NCI-H187 treated with DMSO at 0.1 percent for 48 hours (cell line): ENCODE measurements at places on chromosomes 11 and 22.

DNA sequence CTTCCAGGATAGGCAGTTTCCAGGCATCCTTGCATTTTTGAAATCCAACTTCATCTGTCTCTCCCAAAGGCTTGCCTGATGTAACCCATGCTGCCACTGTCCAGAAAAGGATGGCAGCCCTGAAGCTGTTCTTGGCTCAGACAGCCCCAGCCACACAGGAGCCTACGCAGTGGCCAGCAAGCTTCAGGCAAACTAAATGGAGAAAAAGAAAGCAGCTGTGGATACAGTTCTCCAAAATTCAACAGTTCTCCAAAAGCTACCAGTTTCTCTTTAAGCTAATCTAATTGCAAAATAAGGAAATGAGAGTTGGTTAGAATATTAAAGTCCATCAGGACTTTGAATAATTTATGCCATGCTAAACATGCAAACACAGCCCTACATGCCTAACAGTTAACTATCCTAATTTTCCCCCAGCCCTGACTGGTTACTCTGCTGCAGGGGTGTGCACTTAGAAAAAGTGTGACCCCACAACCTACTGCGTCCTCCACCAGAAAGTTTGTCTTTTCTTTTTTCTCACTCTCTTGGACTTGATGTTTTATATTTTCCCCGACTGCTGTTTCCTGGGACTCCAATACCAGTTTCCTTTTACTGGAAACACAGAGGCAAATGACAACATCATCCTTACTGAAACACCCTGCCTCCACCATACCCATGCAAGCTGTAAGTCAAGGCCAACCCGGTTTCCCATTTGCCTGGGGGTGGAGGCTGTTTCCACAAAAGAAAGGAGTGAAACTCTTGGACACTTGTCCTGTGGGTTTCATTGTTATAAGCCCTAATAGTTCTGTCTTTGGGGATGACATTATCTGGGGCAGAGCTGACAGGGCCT, 69.1 kb upstream of the OR5AN1 start:
- DNase-seq = no peak

GRCh38 chr11:46359953-46360352, 12.7 kb downstream of the DGKZ start:
- no peak for DNase-seq

- DNase-seq = no peak
These were observed 60.9 kb downstream of the CELSR1 start for GRCh38 chr22:46476547-46476941.

- no peak for DNase-seq
These were observed 122.6 kb downstream of the MICAL2 start for GRCh38 chr11:12232817-12233601.

- DNase-seq = no peak
These were observed 48.2 kb upstream of the SMCO4 start for GRCh38 chr11:93591247-93591898.

GRCh38 chr22:27859336-27859735, 57.8 kb upstream of the MN1 start:
- no peak for DNase-seq

GRCh38 chr11:62245271-62245753, 3.3 kb downstream of the SCGB1D2 start:
- DNase-seq = no peak

- DNase-seq = no peak
These were observed 1.1 kb downstream of the SPATA19 start for GRCh38 chr11:133844217-133844616.

- no peak for DNase-seq
These were observed 380 bp downstream of the C11orf96 start for GRCh38 chr11:43942662-43943371.

- no peak for DNase-seq
These were observed 40.5 kb upstream of the PRDM11 start for GRCh38 chr11:45105984-45106375.

GRCh38 chr11:82049199-82049598, 684.5 kb downstream of the FAM181B start:
- DNase-seq = no peak

GRCh38 chr11:75342966-75343870, 8.2 kb downstream of the ARRB1 start:
- peak; percentile 48 for DNase-seq

DNA sequence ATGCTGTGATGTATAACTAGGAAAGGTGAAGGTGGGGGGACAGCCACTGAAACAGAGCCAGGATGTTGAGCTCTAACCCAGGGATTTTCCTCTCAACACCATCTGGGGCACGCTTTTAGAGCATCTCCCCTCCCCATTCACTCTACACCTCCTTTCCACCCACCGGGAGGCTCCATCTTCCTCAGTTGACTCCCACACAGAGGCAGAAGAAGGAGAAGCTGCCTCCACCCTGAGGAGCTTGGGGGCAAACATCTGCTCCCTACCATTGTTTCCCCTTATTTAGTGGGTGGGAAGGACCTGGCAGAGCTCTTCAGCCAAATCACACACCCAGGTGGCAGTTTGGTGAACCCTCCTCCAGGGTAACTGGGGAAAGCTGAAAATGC, 50.0 kb upstream of the ADA2 start:
- DNase-seq = no peak

- no peak for DNase-seq
These were observed 44.4 kb upstream of the CHKA start for GRCh38 chr11:68165601-68166000.
